Placental pericyte (primary cell): ENCODE measurements at places on chromosomes 5 and 9. TPM values are rescaled to one million over a fixed set of nuclear protein-coding genes. Genes with fewer than 3 reads are reported as not detected.

Gene DMRT2
- total RNA-seq = not detected in 2 replicates

Gene HMMR
- total RNA-seq = 1.3 and 49.0 TPM in 2 replicates

Gene SLC35A4
- 41.6 and 45.5 TPM in 2 replicates for total RNA-seq

Gene F2RL2
- 6.6 and 7.7 TPM in 2 replicates for total RNA-seq

Gene FCN1
- total RNA-seq = not detected in 2 replicates

Gene TRIO
- total RNA-seq = 181 and 371 TPM in 2 replicates

Gene F12
- total RNA-seq = 0.22 and 0.57 TPM in 2 replicates

Gene OTP
- not detected in 2 replicates for total RNA-seq

Gene DRD1
- 0.44 and 0.72 TPM in 2 replicates for total RNA-seq

Gene BTNL8
- total RNA-seq = not detected in 2 replicates

Gene FAT2
- total RNA-seq = under 0.01 TPM in 1 of 2 replicates, not detected in the other

Gene FBP2
- total RNA-seq = not detected in 2 replicates

Gene ANXA2R
- 2.0 and 3.4 TPM in 2 replicates for total RNA-seq

Gene PNPLA7
- total RNA-seq = 0.86 and 1.1 TPM in 2 replicates

Gene PCDHA12
- under 0.01 and 0.14 TPM in 2 replicates for total RNA-seq

Gene PCDHA7
- total RNA-seq = under 0.01 and 0.29 TPM in 2 replicates

Gene CDH9
- not detected in 2 replicates for total RNA-seq

Gene IFNA21
- total RNA-seq = not detected in 2 replicates

Gene HAPLN1
- total RNA-seq = 1.1 TPM in 1 of 2 replicates, not detected in the other

Gene PCDHGB1
- total RNA-seq = 1.8 and 1.9 TPM in 2 replicates

Gene PIP5KL1
- total RNA-seq = 1.8 and 2.7 TPM in 2 replicates

Gene CENPH
- 3.3 and 13.0 TPM in 2 replicates for total RNA-seq

Gene TRIM36
- total RNA-seq = 1.8 and 2.9 TPM in 2 replicates

Gene SLC34A3
- not detected in 2 replicates for total RNA-seq

Gene IL3
- total RNA-seq = not detected in 2 replicates

Gene DDX4
- not detected in 2 replicates for total RNA-seq

Gene ECSCR
- 0.43 TPM in 1 of 2 replicates, not detected in the other for total RNA-seq

Gene SLC46A2
- total RNA-seq = not detected in 2 replicates

Gene GNA14
- 0.43 and 1.3 TPM in 2 replicates for total RNA-seq

Gene NMUR2
- under 0.01 TPM in 1 of 2 replicates, not detected in the other for total RNA-seq

Gene TAF1L
- under 0.01 TPM in 1 of 2 replicates, not detected in the other for total RNA-seq

Gene PCDHB15
- under 0.01 and 0.14 TPM in 2 replicates for total RNA-seq

Gene SPINK6
- not detected in 2 replicates for total RNA-seq

Gene CTXN3
- not detected in 2 replicates for total RNA-seq

Gene TUSC1
- total RNA-seq = 0.44 and 11.3 TPM in 2 replicates

Gene CTSV
- 0.44 TPM in 1 of 2 replicates, not detected in the other for total RNA-seq

Gene NME5
- not detected in 2 replicates for total RNA-seq

Gene TEX48
- not detected in 2 replicates for total RNA-seq

Gene LIFR
- 20.3 and 105 TPM in 2 replicates for total RNA-seq

Gene KCNN2
- 0.88 and 1.1 TPM in 2 replicates for total RNA-seq

Gene LCN9
- not detected in 2 replicates for total RNA-seq

Gene CAMK2A
- total RNA-seq = 2.0 and 2.4 TPM in 2 replicates

Gene ROPN1L
- total RNA-seq = 0.29 and 0.44 TPM in 2 replicates

Gene NR6A1
- 0.66 and 0.72 TPM in 2 replicates for total RNA-seq
